Lung microvascular endothelial cell (primary cell): ENCODE measurements at places on chromosomes 16 and 17. TPM values are rescaled to one million over a fixed set of nuclear protein-coding genes. Genes with fewer than 3 reads are reported as not detected.

GRCh38 chr17:28033972-28034714, 8.3 kb upstream of the NLK start:
- DNase-seq: peak; percentile 95

The CDH3 gene
- not detected in 2 replicates for total RNA-seq

DNA sequence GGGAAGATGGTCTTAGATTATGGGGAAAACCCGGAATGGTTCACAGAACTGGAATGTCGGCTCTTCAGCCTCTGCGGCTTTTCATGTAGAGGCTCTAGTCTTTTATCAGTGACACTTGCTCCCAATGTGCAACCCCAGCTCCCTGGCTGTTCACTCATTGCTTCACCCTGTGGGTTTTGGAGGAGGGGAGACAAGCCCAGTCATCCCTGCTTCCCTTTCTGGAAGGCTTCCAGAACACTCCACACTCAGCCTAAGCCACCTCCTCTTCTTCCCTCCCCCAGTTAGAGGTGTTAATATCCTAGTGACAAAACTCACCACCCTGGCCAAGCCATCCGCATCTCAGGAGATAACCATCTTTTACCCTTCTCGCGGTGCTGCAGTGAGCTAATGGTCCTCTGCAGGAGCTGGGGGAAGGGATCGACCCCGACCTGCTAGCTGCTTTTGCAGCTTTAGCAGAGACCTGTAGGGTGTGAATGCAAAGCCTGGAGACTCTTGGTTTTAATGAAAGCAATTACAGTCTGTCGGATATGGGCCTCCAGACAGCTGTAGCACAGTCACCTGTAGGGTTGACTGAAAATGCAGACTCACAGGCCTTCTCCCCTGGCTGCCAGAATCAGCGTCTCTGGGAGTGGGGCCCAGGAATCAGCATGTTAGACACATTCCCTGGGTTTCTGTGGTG, 24.3 kb upstream of the LASP1NB start:
- DNase-seq: peak; percentile 89

The DPEP2NB gene
- under 0.01 TPM in 1 of 2 replicates, not detected in the other for total RNA-seq

DNA sequence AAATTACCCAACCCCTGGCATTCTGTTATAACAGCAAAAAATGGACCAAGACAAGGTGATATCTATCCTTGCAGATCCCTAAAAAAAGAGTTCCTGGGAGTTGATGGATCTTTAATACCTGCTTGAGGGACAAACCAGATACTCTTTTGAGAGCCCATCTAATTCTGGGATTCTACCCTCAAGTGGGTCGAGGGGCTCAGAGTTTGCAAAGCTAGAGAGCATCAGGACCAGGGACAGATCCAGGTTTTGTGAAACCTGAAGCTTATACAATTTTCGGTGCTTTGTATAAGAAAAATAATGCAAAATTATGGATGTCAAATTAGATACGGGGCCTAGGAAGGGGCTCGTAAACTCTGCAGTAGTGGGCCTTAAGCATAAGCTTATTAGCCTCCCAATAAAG, 130.5 kb upstream of the CRHR1 start:
- DNase-seq: no peak

GRCh38 chr17:79420318-79421243, 190.3 kb downstream of the RBFOX3 start:
- DNase-seq: no peak

DNA sequence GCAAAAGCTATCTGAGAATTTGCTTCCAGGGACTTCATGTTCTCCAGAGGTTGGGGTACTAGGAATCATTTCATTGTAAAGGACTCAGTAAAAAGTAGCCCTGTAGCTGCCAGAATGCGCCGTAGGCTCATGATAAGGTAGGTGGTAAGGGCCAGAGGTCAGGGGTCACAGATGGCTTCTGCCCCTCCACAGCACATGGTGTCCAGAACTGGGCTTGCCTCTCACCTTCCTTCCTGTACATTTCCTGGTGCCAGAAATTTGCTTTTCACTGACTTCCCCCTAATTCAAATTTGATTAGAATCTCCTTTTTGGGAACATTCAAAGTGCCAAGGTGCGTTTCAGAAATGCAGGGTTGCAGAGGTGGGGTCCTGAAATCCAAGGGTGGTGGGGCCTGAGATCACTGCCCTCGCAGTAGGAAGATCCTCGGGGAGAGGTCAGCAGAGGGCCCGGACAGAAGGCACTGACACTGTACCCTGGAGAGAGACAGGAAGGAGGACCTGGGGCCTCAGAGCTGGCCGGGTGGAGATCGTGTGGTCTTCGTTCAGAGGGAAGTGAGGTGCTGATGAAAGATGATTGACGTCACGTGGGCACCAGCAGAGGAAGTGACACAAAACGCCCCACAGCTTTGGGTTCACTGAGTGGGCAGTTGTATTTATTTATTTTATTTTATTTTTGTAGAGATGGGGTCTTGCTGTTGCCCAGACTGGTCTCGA, 25.5 kb upstream of the METRNL start:
- peak; percentile 71 for DNase-seq

The SCNN1G gene
- total RNA-seq: 0.40 and 0.65 TPM in 2 replicates

The ATF7IP2 gene
- total RNA-seq: 5.2 and 8.1 TPM in 2 replicates

- DNase-seq: no peak
Observed at GRCh38 chr16:77684181-77684526, 38.2 kb upstream of the NUDT7 start.

DNA sequence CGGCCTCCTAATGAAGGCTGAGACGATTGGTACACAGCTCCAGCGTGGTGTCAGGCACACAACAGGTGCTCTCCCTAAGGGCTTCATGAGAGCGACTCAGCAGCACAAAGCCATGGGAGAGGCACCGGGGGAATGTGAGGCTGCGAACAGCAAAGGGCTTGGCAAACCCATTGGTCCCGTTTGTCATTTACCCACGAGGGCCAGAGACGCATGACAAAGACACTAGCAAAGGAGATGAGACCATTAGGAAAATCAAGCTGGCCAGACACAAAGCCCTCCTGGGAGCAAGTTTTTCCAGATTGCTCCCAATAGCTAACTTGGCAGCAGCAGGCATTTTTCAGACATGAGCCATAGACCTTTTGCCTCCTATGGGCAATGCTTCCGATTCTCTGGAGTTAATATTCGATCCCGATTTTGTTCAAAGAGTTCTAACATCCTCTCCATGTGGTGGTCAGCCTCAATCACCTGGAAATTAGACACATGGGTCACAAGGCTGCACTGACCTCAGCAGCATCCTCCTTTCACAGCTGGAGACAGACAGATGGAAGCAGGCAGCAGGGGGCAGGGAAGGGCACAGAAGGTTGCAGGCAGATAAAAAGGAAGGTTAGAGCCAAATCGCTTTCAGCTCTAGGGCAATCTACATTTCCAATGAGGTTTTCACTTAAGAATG, 38.2 kb downstream of the TK2 start:
- peak; percentile 71 for DNase-seq

The B3GNT9 gene
- 3.5 and 6.3 TPM in 2 replicates for total RNA-seq

DNA sequence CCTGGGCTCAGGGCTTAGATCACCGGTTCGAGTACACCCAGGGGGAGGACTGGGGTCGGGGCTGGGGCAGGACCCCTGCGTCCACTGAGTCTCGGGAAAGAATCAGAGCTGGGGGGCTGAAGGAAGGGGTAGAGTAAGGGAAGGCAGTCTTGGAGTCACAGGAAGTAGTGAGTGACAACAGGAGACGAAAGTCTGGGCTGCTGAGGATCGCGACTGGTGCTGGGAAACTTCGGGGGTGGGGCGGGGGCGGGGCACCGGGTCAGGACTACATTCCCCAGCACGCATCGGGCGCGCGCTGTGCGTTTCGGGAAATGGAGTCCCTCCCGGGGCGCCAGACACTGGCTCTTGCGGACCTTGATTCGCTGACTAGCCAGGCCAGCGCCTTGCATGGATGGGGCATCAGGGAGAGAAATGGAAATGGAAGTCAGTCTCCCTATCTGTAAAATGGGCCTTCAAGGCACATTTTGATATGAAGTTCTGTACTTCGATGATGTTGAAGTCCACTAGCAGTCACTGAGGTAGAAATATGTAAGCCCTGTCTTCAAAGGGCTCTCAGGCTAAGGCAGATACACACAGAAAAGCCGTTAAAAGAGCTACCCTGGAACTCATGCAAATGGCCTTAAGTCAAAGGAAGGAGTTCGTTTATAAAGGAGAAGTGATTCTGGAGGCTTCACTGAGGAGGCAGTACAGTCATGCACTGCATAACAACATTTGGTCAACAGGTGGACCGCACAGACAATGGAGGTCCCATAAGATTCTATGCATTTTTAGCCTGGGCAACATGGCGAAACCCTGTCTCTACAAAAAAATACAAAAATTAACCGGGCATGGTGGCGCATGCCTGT, 697 bp downstream of the CTF1 start:
- DNase-seq: peak; percentile 89

DNA sequence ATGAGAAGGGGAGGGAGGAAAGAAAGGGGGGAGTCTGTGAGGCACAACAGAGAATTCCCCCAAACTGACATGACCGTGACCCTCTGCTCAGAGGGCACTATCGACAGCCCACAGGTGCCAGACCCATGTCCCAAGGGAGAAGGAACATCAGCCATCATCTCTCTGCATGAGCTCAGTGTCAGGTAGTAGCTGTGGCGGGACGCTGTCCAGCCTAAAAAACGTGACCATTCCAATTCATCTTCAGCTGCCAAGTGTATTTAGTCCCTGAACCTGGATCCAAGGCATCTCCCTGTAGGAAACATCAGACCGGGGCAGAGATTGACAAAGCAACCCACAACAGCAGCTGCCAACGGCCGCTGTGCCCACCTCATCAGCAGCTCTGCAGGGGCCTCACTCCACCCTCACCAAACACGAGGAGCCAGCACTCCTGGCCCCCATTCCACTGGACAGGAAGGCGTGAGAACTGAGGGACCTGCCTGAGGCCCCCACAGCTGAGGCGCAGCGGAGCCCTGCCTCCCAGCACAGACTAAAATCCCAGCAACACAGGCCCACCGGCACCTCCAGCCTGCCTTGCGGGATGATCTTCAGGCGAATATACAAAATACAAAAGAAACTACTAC, 8.6 kb downstream of the TAF1C start:
- no peak for DNase-seq

The CNTROB gene
- 10.5 and 11.9 TPM in 2 replicates for total RNA-seq

DNA sequence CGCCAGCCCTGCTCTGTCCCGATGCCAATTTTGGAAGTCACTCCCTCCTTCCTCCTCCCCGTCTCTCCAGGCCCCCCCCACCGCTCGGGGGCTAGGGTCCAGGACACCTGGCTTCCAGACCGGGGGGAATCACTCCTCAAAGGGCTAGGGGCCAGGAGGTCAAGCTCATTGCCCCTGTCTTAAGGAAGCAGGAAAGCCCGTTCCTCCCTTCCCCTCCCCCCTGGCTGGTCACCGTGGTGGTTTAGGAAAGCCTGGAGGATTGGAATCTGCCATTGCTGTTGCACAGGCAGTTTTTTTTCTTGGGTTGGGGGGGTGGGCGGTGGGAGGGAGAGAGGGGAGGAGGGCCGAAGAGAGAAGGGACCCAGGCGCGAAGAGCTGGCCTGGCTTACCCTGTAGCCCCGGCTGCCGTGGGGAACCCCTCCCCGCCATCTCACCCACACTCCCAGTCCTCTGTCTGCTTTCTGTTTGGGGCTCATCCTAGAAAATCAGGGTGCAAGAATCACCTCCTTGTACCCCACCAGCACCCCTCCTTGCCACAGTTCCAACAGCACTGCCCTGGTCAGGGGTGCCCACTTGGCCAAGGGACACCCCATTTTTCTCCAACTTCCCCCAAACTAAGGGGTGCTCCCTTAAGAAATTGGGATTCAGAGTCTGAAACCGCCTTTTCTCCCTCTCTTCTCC, 2.9 kb upstream of the BCL6B start:
- peak; percentile 53 for DNase-seq

The MGAT5B gene
- 0.20 and 0.44 TPM in 2 replicates for total RNA-seq

The CETP gene
- 3.0 and 10.5 TPM in 2 replicates for total RNA-seq

- no peak for DNase-seq
Observed at GRCh38 chr16:50683689-50684374, 2.7 kb upstream of the SNX20 start.

GRCh38 chr16:67782567-67783352, 23.6 kb downstream of the RANBP10 start:
- DNase-seq: no peak

The CCDC40 gene
- total RNA-seq: 0.87 and 4.0 TPM in 2 replicates

The CMTM2 gene
- total RNA-seq: not detected in 2 replicates

The QPRT gene
- under 0.01 and 0.20 TPM in 2 replicates for total RNA-seq

DNA sequence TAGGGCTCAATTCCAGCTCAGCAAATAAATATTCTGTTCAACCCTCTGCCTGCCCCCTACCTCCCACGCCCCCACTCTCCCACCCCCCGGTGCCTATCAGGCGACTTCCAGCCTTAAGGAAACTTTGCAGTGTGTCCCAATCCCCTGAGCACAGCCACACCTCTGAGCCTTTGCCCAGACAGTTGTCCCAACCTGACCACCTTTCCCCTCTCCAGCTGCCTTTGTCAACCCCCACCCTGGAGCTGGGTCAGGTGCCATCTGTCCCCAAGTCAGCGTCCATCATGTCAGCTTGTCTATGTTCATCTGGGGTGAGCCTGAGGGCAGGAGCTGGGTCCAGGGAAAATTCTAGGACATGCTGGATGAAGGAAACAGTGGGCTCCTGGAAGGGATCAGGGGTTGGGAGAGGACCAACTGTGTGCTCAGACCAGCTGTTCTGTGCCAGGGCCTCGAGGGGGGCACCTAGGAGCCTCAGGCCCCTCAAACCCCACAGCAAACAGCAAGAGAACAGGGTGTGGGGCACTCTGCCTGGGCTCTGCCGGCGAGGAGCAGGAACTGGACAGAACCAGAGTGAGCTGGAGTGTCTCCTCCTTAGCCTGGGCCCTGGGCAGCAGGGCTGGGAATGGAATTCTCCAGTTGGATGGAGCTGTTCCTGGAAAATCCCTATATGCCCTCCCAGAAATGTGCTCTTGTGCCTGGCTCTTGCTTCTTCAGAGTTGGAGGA, 17.8 kb downstream of the CDH16 start:
- DNase-seq: no peak

- DNase-seq: no peak
Observed at GRCh38 chr16:86808863-86809444, 230.6 kb downstream of the FOXL1 start.

DNA sequence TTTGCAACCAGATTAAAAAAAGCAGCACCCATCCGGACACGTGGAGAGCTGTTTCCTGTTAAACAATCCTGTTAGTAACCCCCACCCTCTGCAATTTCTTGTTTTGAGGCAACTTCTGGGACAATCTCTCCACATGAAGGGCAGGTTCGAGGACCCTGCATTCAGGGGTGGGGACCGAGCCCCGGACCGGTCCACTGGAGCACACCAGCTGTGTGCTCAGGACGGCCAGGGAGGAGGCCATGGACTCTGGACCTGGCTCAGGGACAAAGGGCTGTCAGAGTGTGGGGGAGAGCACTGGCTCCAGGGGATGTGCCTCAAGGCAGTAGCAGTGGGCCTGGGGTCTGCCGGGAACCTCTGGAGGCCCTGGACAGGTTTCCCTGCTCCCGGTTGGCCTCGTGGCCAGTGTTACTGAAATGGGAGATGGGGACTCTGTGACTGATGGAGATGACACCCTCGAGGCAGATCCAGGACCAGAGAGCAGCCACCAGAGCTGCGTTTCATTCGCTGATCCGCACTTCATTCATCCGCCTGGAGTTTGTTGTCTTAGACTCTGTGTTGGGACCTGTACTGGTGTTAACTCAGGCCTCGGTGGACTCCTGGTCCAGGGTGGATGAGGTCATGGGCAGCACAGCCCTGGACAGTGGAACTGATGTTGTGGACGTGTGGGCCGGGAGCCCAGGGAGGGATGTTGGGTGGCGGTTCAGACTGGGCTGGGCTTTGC, 2.9 kb upstream of the CPNE7 start:
- no peak for DNase-seq
